ENCODE measurements at places on chromosomes 12 and 14.
A peak's percentile ranks its signal among the peaks of the same experiment; 100 is the strongest.

DNA sequence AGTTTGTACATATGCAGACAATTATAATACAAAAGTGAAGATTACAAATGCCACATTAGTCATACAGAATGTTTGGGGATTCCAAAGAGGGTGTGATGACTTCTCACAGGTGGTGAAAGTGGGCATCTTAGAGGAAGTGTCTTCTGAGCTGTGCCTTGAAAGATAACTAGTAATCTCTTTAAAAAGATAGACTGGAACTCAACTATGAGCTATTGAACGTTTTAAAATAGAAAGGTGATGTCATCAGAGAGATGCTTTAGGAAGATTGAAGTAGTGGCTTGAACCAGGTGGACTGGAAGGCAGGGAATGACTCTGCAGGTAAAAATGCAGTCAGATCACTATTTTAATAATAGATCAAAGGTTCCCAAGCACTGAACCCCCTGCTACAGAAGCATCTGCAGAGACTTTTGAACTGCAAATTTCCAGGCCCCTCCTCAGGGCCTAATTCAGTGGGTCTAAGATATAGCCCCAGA is 50.3 kb downstream of the SYT1 start:
- no peak for DNase-seq

GRCh38 chr12:1618489-1618888 is 10.5 kb upstream of the WNT5B start:
- DNase-seq, result no peak

DNA sequence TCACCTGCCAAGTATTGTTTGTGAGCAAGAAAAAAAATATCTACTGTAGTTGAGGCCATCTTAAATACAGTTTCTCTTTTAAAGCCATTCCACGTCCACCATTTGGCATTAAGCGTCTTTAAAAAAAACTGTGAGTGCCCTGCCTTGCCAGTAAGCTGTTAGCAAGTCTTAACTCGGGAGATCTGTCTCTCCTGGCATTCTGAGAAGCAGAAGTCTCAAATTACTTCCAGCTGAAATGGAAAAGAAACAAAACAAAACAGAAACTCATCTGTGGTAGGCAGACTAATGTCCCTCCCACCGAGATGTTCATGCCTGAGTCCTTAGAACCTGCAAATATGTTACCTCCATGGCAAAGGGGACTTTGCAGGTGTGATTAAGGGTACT is 126.2 kb downstream of the CRADD start:
- no peak for DNase-seq

DNA sequence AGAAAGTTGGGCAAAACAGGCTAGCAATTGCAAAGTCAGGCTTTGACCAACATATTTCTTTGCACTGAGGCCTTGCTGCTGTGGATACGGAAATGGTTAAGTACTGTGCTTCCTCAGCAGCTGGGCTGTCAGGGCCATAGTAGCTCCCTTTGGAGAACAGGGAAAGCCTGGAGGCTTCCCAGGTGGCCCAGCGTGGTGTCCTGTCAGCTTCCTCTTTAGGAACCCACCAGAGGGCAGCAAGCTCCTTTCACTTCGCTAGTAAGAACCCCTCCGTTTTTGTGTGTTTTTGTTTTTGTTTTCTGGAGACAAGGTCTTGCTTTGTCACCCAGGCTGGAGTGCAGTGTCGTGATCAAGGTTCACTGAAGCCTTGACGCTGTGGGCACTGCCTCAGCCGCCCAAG is 1.7 kb upstream of the CFAP251 start:
- DNase-seq, result no peak

DNA sequence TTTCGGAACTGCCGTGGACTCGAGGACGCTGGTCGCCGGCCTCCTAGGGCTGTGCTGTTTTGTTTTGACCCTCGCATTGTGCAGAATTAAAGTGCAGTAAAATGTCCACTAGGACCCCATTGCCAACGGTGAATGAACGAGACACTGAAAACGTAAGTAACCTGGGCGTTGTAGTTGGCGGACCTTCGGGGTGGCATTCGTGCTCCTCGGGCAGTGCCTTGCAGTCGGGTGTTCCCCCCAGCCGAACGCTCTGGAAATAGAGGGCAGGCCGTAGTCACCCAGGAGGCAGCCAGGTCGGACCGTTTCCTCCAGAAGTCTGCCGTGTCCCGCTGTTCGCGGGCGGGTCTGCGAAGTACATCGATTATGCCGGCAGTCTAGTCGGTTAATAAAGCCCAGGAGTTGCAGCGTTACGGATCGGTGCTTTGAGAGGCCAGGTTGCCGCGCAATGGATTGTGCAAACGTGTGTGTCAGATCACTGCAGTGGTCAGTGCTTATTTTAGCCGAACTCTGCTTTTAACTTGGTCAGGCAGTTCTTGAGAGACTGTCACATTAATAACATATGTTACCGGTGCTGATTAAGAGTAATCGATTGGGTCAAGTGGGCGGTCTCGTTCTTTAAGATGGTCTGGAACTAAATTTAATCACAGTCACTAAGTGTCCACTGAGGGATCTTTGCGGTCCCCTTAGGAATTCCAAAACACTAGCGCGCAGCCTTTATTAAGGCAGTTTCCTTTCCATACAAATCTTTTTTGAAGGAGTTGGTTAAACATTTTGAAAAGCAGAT is 906 bp downstream of the MARK3 start:
- peak; percentile 16 for DNase-seq

DNA sequence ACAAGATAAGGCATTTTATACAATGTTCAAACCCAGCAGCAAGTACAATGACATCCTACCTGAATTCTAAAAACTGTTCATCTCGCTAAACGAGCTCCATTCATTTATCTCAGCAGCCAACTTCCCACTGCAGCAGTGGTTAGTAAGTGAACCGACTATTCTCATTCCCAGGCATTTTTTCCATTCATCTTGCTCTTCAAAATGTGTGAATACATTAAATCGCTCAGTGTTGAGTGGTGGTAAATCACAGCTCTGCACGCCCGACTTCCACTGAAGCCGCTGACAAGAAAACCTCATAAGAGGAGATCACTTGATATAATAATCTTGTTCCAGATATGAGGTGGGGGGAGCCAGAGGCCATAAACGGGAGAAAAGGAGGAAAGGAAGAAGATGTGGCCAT is 746.2 kb upstream of the USP15 start:
- no peak for DNase-seq

GRCh38 chr14:76023757-76024156 is 38.2 kb downstream of the IFT43 start:
- DNase-seq, result no peak

GRCh38 chr14:106844608-106845285 is 1318.4 kb downstream of the TMEM121 start:
- DNase-seq, result peak; percentile 66
